Right atrium auricular region (tissue), 2 donors: ENCODE measurements at places on chromosomes 1 and 21.

DNA sequence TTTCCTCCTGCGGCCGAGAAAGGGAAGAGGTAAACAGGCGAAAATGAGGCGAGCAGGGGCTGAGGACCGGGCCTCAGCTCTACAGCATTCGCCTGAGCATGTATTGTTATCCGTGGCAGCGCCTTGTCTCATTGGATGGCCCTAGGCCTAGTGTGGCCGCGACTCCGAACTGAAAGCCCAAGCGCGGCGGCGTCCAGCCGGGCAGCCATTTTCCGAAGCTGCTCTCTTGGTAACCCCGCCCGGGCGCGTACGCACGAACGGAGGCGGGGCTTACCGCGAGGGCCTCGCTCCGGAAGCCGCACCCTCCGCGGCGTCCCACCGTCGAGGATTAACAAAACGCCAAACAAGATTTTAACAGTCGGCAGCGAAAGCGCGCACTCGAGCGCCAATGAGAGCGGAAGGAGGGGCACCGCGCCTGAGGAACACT, 797 bp upstream of the USP1 start:
- H3K36me3 ChIP-seq, result peaks cover 3% of the 10 kb centered on the region
- no peaks in the 10 kb centered on the region for H3K27me3 ChIP-seq
- H3K27ac ChIP-seq, result peak overlapping the region; percentile 98
- DNase-seq, result no peak
- no peaks in the 10 kb centered on the region for H3K4me1 ChIP-seq

DNA sequence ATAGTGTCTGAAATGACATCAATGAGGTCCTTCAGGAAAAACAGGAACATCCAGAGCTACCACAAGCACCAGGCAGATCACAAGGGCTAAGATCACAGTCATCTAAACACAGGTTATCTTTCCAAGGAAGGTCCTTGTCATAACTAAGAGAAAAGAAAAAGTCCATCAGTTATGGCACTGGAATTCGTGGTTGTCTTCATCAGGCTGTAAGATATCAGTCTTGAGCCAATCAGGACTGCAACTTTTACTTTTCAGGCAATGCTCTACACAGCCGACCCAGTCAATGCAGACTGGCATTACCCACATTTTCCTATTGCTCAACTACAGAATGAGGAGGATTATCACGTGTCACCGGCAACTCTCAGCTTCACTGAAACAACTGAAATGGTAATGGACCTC, 26.4 kb downstream of the SORT1 start:
- peaks cover 43% of the 10 kb centered on the region for H3K4me1 ChIP-seq
- peaks cover 12% of the 10 kb centered on the region for H3K36me3 ChIP-seq
- peak overlapping the region; percentile 77 for H3K27ac ChIP-seq
- H3K27me3 ChIP-seq, result no peaks in the 10 kb centered on the region

DNA sequence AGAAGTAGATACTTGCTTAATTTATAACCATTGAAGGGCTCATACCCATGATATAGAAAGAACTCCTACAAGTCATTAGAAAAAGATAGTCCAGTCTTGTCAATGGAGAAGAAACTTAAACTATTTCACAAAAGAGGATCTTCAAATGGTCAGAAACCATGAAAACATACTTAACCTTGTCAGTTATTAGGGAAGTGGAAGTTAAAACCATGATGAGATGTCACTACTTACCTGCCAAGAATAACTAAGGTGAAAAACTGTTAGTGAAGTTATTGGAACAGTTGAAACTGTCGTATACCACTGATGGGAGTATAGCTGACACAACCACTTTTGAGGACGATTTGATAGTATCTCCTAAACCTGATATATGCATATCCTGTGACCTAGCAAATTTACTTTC, 46.8 kb downstream of the OSBPL9 start:
- no peaks in the 10 kb centered on the region for H3K27me3 ChIP-seq
- H3K4me3 ChIP-seq, result no peak overlapping the region
- DNase-seq, result no peak
- H3K4me1 ChIP-seq, result no peaks in the 10 kb centered on the region

GRCh38 chr1:66335859-66336640, 197.9 kb upstream of the SGIP1 start:
- peak overlapping the region; percentile 88 for H3K27ac ChIP-seq
- no peaks in the 10 kb centered on the region for H3K36me3 ChIP-seq
- H3K4me3 ChIP-seq, result peak overlapping the region; percentile 62
- peaks cover 81% of the 10 kb centered on the region for H3K4me1 ChIP-seq
